ENCODE measurements at places on chromosomes 7 and 10.

GRCh38 chr7:16801111-16801542, 3.7 kb downstream of the AGR2 start:
- no peak for DNase-seq

DNA sequence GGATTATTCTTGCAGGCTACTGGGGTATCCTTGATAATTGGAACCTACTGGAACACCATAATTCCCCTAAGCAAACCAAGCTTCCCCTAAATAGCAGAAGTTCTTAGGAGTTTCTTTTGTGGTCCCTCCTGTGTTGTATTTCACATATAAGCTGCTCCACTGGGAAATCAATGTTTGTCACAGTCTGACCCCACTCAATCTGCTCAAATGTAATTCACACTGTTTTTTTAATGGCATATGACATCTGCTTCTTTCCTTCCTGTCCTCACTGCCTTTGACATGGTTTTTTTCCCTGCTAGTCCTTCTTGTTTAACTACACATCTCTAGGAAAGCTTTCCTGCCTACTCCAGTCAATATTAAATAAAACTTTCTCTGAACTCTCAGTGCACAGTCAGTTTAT, 1.8 kb upstream of the PTPRZ1 start:
- no peak for DNase-seq

DNA sequence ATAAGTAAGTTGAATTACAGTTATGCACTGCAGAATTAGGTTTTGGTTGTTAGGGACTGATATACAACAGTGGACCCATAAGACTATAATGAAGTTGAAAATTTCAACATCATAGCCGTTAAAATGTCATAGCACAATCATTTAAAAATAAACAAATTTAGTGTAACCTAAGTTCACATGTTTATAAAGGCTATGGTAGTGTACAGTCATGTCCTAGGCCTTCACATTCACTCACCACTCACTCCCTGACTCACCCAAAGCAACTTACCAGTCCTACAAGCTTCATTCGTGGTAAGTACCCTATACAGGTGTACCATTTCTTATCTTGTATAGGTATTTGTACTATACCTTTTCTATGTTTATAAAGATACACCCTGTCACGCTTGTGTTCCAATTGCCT, 113.7 kb downstream of the RAB11FIP2 start:
- no peak for DNase-seq

DNA sequence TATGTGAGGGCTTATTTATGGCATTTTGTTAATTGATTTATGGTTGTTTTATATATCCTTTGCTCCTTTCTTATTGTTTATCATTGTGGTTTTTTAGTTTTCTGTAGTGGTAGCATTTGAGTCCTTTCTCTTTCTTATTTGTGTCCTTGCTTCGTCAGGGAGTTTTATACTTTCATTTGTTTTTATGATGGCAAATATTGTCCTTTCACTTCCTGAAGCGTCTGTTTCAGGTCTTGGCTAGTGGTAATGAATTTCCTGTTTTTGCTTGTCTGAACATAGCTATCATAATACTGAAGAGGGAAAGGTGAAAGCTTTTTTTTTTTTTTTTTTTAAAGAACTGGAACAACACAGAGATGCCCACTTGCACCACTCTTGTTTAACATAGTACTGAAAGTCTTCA, 228.2 kb downstream of the ATRNL1 start:
- DNase-seq: no peak

DNA sequence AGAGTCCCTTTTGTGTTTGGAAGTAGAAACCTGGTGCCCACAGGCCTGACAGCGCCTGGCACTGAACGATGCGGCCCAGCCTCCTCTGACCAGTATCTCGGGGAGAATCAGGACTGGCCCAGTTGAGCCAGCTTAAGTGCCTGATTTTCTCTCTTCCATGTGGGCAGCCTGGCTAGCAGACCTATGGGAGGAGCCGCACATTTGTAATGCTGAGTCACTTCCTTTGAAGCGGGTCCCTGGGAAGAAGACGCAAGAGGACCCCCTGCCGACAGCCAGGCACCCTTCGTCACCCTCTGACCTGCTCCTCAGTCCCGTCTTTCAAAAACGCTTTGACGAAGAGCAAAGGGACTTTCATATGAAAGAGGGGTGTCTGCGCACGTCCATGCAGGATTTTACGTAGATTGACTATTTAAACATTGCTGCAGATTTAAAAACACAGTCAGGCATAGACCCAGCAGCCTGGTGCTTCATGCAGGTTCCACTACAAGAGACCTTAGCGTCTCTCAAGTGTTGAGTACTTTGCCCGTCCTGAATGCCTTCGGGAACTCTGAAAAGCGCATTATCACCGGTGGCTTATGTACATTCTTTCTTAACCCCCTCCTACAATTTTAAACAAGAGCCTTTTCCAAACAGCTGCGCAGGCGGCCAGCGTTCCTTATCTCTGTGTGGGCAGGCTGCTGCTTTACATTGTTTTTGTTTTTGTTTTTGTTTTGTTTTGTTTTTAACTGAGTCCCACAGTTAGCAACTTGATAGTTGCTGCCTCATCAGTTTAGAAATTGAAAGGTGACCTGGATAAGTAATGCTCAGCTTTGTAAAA, 36.5 kb upstream of the AP5Z1 start:
- no peak for DNase-seq

DNA sequence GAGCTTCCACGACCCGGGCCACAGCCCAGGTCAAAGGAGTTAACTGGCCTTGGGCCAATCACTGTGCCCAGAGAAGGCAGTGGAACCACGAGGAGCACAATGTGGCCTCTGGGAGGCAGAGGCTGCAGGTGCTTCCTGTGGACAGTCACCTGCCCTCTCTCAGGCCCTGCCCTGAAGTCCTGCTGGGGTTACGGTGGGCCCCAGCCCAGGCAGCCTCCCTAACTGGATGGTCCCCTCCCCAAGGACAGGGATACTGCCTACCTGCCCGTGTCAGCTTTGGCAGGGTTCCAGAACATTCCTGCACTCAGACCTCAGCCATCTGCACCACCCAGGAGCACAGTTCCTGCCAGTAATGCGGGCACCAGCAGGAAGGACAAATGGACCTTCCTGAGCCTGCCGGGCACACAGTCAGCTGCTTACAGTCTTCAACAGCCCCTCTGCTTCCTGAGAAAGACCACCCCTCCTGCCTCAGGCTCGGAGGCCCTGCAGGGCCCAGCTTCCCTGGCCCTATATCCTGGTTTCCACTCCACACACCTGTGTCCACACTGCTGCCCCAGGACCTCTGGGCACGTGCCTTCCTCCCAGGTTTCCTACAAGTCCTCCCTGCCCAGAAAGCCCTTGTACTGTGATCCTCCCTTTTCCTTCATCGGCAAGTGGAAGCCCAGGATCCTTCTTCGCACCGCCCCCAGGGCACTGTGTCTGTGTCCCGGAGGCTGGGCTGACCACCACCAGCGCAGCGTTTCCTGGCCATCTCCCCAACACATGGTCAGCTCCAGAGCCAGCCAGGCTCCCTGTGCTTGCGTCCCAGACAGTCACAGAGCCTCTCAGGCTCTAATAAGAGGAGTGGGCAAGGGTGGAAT, 23.3 kb downstream of the WDR86 start:
- no peak for DNase-seq

- no peak for DNase-seq
Measured at GRCh38 chr7:3082386-3082785, 38.7 kb upstream of the CARD11 start.

- no peak for DNase-seq
Measured at GRCh38 chr7:105934572-105935185, 28.4 kb upstream of the CDHR3 start.

DNA sequence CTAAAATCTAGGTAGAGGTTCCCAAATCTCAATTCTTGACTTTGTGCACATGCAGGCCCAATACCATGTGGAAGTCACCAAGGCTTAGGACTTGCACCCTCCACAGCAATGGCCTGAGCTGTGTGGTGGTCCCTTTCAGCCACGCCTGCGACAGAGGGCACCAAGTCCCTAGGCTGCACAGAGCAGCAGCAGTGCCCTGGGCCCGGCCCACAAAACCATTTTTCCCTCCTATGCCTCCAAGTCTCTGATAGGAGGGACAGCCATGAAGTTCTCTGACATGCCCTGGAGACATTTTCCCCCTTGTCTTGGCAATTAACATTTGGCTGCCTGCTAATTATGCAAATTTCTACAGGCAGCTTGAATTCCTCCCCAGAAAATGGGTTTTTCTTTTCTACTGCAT, 375.5 kb downstream of the SORCS1 start:
- no peak for DNase-seq

DNA sequence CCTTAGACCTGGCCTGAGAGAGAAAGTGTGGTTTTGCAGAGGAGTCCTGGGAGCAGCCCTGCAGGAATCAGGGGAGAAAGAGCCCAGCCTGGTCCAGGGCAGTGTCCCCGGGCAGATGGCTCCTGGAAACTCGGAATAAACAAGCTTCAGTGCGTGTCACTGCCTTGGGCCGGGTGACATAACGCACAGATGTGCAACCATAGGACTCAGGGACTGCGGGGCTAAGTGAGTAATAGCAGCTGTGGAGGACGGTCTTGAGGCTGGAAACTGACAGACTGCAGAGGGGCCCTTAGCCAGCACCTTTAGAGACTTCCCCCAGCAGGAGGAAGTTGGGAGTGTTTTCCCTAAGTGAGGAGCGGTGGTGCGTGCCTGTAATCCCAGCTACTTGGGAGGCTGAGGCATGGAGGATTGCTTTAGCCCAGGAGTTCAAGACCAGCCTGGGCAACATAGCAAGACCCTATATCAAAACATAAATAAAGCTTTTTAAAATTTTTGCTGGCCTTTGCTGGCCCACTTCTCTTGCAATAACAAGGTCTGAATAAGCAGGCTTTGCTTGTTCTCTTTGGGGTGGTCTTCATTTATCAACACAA, 5.3 kb upstream of the CLIP2 start:
- no peak for DNase-seq

DNA sequence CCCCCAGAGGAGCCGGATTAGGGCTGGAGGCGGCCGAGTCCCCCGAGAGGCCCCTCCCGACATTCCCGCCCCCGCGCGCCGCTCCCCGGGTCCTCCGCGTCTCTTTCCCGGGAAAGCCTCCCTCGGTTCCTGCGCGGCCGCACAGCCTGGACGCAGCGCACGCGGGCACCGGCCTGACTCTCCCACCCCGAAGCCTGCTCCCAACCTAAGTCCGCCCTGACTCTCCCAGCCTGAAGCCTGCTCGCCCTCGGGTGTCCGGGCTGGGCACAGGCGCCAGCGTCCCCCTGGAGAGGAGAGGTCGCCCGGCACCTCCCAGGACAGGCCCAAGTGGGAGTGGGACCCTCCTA, 441 bp upstream of the VENTX start:
- no peak for DNase-seq

DNA sequence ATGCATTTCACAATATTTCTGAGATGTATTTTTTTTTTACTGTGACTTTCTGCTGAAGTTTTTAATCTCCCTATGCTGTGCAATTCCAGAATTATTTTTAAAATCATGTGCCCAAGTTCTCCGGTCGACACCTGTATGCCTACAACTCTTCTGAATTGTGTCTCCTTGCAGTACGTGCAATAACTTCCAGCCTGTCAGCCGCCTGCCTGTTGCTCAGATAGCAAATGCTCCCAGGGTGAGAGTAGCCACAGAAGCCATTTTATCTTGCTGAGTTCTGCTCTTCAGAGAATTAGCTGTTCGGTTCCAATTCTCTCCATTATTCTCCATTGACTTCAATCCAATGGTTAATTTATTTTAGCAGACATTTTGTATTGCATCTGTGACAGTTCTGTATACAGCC, 188.3 kb downstream of the CDC14C start:
- DNase-seq: no peak

GRCh38 chr10:23558361-23558799, 119.5 kb downstream of the OTUD1 start:
- no peak for DNase-seq
